ENCODE measurements at places on chromosomes 3 and 15. TPM values are rescaled to one million over a fixed set of nuclear protein-coding genes. Genes with fewer than 3 reads are reported as not detected.

Gene UBA5
- total RNA-seq = 31.4 TPM

Gene VILL
- 14.6 TPM for total RNA-seq

Gene UROC1
- total RNA-seq = not detected

Gene MESP2
- total RNA-seq = not detected

Gene MUC20
- total RNA-seq = 1.7 TPM

Gene SH3GL3
- not detected for total RNA-seq

Gene DNAJA4
- 29.7 TPM for total RNA-seq

Gene DUOXA2
- total RNA-seq = not detected
